ENCODE measurements at places on chromosomes 13 and 19. TPM values are rescaled to one million over a fixed set of nuclear protein-coding genes. Genes with fewer than 3 reads are reported as not detected.

GRCh38 chr13:99973808-99974185, 2.2 kb upstream of the ZIC5 start:
- no peak overlapping the region for H3K27ac ChIP-seq
- H3K4me3 ChIP-seq = no peak overlapping the region
- peaks cover 53% of the 10 kb centered on the region for H3K27me3 ChIP-seq
- H3K4me1 ChIP-seq = no peaks in the 10 kb centered on the region

GRCh38 chr19:2590630-2591399, 111.7 kb downstream of the GNG7 start:
- H3K4me3 ChIP-seq = no peak overlapping the region
- H3K27me3 ChIP-seq = peaks cover 3% of the 10 kb centered on the region
- peaks cover 2% of the 10 kb centered on the region for H3K4me1 ChIP-seq
- H3K36me3 ChIP-seq = peaks cover 14% of the 10 kb centered on the region

- H3K4me1 ChIP-seq = peaks cover 42% of the 10 kb centered on the region
- H3K36me3 ChIP-seq = no peaks in the 10 kb centered on the region
- no peak overlapping the region for H3K4me3 ChIP-seq
- H3K27ac ChIP-seq = no peak overlapping the region
- no peaks in the 10 kb centered on the region for H3K27me3 ChIP-seq
Observed at GRCh38 chr13:99659226-99659625, 158.0 kb downstream of the TM9SF2 start.

- no peak for DNase-seq
- H3K4me3 ChIP-seq = no peak overlapping the region
- H3K36me3 ChIP-seq = peaks cover 4% of the 10 kb centered on the region
- H3K4me1 ChIP-seq = peaks cover 2% of the 10 kb centered on the region
- H3K27me3 ChIP-seq = no peaks in the 10 kb centered on the region
Observed at GRCh38 chr19:32368787-32369186, 23.4 kb downstream of the ZNF507 start.

DNA sequence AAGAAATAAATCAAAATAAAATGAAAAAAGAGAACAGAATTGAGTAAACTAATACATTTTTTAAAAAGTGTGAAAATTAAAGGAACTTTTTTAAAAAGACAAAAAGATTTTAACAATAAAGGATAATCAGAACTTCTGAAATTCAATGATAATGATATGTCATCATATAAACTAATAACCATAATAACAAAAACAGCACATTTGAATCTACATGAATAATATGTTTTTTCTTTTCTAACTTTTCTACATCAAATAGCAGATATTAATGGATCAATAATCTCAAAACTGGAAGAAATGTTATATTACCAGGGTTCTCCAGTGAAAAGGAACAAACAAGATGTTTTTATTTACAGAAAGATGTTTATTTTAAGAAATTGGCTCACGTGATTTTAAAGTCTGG, 903.3 kb upstream of the MIR17HG start:
- H3K27ac ChIP-seq = no peak overlapping the region
- H3K4me1 ChIP-seq = no peaks in the 10 kb centered on the region
- H3K27me3 ChIP-seq = no peaks in the 10 kb centered on the region
- H3K4me3 ChIP-seq = no peak overlapping the region
- no peaks in the 10 kb centered on the region for H3K36me3 ChIP-seq

DNA sequence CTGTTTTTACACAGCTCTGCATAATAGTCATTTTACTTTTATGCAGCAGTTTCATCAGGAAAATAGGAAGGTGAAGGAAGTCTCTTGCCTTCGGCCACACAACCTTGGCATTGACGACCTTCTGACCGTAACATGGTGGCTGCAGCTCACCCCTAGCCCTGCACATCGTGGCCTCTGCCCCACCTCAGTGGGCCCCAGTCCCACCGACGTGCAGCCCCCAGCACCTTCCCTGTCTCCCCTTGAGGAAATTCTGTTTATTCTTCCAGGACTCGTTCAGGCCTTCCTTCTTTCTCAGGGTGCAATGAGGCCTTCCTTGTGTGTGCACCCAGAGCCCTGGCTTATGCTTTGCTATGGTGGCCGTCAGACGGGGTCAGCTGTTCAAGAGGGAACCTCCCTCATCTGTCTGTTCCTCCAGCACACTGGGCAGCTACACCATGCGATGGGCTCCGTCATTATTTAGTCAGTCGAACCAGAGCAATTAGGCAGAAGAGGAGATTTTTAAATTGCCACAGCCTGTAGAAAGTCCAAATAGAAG, 33.3 kb downstream of the TMEM255B start:
- H3K27ac ChIP-seq = peak overlapping the region; percentile 69
- H3K4me1 ChIP-seq = peaks cover 10% of the 10 kb centered on the region

DNA sequence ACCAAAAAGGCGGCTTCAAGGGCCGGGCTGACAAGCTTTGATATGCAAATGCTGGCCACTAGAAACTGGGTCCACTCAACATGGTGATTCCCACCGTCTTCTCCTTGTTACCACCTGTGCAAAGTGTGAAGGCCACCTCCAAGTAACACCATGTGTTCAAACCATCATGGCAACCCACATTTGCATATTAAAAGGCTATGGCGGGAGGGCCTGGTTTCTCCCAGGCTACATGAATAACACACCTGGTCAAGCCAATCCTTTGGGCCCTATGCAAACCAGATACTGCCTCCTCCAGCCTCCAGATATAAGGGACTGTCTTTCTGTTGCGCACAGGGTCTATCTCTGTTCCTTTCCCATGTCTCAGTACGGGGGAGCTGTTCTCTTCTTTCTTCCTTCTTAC, 36.6 kb upstream of the ZSCAN5A start:
- H3K4me3 ChIP-seq = no peak overlapping the region
- H3K27ac ChIP-seq = no peak overlapping the region
- peaks cover 4% of the 10 kb centered on the region for H3K36me3 ChIP-seq
- peaks cover 3% of the 10 kb centered on the region for H3K27me3 ChIP-seq
- H3K4me1 ChIP-seq = no peaks in the 10 kb centered on the region

The TMEM145 gene
- total RNA-seq = 24.7 TPM

DNA sequence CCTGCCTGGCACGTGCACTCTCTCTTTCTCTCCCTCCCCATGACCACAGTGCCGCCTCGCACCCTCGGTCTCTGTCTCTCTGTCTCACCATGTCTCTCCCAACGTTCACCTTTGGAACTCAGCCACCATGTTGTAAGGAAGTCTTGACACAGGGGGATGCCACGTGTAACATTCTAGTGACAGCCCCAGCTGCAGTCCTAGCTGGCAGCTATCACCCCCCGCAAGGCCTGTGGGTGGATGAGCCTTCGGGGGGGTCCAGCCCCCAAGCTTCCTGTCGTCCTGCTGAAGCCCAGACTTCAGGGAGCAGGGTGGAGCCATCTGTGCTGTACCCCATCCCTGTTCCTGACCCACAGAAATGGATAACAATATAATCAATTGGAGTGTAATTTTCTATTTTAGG, 118.5 kb downstream of the SOX1 start:
- H3K4me3 ChIP-seq = no peak overlapping the region
- no peaks in the 10 kb centered on the region for H3K36me3 ChIP-seq
- no peak overlapping the region for H3K27ac ChIP-seq
- DNase-seq = no peak

Measured in glutamatergic neuron (in vitro differentiated cells).